Activated CD4-positive, alpha-beta T cell treated with anti-CD3 and anti-CD28 coated beads for 24 hours (primary cell): ENCODE measurements at places on chromosomes 7 and 10.

- DNase-seq, result no peak
These were observed 40.8 kb upstream of the HGF start for GRCh38 chr7:81810476-81811155.

DNA sequence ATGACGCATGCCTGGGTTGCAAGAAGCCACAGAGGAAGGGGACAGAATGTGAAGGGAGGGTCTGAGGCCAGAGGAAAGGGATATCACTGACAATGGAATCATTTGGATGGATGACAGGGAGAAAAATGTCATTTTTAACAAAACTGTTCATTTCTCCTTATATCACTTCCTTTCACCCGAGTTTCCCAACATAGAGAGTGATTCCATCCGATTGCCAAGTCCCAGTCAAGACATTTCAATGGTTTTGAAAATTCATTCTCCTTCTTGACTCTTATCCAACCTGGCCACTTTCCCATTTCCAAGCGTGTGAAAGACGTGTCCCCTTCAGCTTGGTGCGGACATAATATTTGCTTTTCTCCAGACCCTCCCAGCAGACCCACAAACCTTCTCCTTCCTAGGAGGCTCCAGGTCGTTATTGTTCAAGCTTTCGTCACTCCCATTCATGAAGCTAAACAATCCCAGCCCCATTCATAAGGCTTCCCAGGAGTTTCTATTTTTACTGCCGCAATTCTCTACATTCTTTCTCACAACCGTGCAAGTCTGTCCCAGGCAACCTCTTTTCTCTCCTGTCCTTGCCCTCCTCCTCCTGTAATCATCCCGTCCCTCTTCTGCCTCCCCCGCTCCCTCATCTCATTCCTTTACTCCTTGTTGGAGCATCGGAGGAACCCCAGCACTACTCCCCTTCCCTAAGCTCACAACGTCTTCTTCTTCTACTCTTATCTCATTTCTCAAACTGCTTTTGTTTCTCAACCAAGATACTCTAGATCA lies 301.3 kb upstream of the KLF6 start:
- DNase-seq, result no peak

DNA sequence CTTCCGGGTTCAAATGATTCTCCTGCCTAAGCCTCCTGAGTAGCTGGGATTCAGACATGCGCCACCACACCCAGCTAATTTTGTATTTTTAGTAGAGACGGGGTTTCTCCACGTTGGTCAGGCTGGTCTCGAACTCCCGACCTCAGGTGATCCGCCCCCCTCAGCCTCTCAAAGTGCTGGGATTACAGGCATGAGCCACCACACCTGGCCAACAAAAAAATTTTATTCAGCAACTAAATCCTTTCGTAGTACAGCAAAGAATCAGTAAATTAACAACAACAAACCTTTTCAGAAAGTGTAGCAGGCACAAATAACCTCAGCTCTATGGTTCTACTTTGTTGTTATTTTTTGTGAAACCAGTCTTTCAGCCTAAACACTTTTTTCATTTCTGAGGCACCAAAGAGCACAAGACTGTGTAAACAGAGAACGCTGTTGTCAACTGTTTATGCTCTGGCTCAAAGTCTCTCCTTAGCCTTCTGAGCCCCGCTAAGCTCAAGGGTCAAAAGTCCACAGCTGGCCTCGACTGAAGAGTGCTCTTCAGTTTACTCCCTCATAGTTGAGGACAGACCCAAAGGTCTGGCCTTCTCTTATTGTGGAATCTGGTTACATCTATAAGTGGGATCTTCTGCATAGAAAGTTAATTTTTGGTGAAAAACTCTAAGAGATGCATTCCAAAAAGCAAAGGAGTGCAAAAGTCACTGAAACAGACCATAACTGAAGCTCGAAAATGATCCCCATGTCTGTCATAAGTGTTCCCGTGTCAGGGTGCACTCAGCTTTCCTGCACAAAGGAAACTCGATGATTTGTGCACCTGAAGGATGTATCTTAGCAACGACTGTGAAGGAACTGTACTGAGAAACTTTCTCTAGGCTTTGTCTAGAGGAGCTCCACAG lies 24.6 kb upstream of the DDX50 start:
- DNase-seq, result no peak

- no peak for DNase-seq
These were observed 825.8 kb upstream of the POM121L12 start for GRCh38 chr7:52209614-52210013.

- no peak for DNase-seq
These were observed 21.0 kb downstream of the MPP7 start for GRCh38 chr10:28281726-28282315.

GRCh38 chr10:87734987-87735827 lies 75.5 kb downstream of the PAPSS2 start:
- no peak for DNase-seq

GRCh38 chr10:110481919-110482318 lies 15.8 kb upstream of the DUSP5 start:
- no peak for DNase-seq

GRCh38 chr10:4353964-4354363 lies 472.0 kb upstream of the AKR1E2 start:
- no peak for DNase-seq

- DNase-seq, result no peak
These were observed 103.8 kb downstream of the CPEB3 start for GRCh38 chr10:92187101-92187500.

DNA sequence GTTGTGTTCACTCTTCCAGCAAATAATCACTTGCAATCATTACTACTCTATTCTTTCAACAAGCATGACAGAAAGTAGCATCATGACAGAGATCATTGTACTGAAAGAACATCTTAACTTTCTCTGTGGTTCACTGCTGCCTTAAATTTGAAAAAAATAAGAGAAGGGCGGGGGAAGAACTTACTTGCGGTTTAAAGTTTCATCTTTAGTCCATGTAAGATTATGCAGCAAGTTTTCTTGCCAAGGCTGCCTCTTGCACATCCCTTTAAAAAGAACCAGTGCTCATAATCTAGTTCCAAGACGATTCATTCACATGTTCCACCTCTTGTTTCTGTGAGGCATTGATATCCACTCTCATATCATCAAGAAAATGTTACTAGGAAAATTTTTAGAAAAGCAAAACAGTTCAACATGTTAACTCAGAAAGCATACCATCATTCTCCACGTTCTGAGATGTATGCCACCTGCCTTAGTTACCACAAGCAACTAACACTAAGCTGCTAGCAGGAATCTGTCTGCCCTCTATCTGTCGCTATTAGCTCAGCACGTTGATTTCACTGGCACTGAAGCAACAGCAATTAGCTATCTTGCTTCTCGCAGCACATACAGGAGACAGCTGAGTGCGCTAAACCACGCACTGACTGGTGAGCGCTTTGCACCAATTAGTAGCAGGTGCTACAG lies at the start of gene PCDH15:
PCDH15 (minus strand) TSS at position 491 of the 681 bp plus-strand sequence. CDS start 136,969 bp downstream, outside the sequence.
- no peak for DNase-seq

GRCh38 chr10:96097865-96098264 lies 32.2 kb upstream of the ZNF518A start:
- no peak for DNase-seq

DNA sequence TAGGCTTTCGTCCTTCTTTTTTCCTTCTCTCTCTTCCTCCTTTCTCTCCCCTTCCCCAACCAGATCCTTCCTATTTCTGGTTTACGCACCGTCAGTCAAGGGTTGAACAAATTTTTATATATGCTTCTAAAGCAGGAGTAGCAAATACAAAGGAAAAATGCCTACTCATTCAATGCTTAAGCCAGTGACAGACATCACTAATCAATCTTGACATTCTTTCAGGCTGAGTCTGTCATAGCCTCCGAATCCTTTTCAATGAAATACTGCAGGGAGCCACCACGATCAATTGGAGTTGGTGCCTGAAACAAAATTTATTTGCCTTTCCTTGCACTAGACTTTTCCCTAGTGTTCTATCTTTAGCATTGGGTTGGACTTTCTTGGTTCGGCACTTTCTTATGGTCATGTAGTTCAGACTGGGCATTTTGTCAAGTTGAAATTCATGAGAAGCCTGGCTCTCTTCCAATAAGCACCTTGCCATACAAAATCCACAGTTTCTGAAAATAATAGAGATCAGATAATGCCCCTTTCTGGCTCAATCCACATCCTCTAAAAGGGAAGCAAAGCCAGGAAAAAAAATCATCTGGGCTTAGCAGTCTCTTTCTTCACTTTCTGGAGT lies 239.5 kb upstream of the PLXNA4 start:
- DNase-seq, result no peak

GRCh38 chr7:69436946-69437345 lies 161.3 kb upstream of the AUTS2 start:
- DNase-seq, result no peak

GRCh38 chr10:4790045-4790444 lies 36.0 kb upstream of the AKR1E2 start:
- DNase-seq, result no peak

GRCh38 chr7:1678571-1679325 lies 8.7 kb downstream of the ELFN1 start:
- no peak for DNase-seq

GRCh38 chr10:84375011-84375410 lies 46.6 kb downstream of the CCSER2 start:
- DNase-seq, result peak; percentile 27

DNA sequence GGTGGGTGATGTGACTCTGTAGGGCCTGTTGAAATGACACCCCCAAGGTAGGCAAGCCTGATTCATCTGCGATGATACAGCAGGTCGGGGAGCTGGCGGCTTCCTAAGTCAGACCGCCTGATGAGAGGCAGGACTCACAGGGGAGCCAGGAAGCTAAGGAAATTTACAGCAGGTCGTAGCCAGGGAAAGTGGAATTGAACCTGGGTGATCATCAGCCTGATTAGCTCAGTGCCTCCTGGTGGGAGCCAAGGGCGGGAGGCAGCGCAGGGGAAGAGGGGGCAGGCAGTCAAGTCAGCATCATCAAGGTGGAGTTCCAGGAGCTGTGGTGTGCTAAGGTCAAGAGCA lies 18.5 kb upstream of the TRIM56 start:
- DNase-seq, result no peak

- DNase-seq, result no peak
These were observed 139.2 kb downstream of the ELMO1 start for GRCh38 chr7:37309493-37309892.

GRCh38 chr10:129831150-129831549 lies 132.9 kb downstream of the EBF3 start:
- DNase-seq, result no peak

GRCh38 chr10:5467207-5467535 lies 32.2 kb downstream of the CALML5 start:
- DNase-seq, result no peak

DNA sequence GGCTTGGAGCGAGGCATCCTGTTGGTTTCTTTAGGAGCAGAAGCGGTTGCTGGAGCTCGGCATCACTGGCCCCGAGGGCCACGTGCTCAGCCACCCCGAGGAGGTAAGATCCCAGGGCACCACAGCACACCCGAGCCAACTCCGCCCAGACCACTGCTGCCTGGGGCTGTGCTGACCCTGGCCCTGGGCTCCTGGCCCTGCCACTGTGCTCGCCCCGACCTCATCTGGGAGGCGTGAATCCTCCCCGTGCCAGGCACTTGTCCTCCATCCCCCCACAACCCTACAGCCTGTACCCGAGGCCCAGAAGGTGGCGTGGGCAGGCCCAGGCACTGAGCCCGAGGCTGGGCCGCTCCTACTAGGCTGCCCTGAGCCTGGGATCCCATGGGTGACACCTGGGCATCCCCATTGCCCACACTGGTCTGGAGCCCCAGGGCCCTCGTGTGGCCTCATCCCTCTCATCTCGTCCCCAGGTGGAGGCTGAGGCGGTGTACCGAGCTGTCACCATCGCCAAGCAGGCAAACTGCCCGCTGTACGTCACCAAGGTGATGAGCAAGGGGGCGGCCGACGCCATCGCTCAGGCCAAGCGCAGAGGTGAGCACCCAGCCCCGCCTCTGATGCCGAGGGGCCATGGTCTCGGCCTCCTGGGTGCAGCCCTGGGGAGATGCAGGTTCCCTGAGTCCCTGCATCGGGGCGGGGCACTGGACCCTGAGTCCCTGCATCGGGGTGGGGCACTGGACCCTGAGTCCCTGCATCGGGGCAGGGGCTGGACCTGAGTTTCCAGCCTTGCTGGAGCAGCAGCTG lies 11.8 kb downstream of the DPYSL4 start:
- no peak for DNase-seq

- no peak for DNase-seq
These were observed 104.0 kb upstream of the IMMP2L start for GRCh38 chr7:111666260-111666659.

DNA sequence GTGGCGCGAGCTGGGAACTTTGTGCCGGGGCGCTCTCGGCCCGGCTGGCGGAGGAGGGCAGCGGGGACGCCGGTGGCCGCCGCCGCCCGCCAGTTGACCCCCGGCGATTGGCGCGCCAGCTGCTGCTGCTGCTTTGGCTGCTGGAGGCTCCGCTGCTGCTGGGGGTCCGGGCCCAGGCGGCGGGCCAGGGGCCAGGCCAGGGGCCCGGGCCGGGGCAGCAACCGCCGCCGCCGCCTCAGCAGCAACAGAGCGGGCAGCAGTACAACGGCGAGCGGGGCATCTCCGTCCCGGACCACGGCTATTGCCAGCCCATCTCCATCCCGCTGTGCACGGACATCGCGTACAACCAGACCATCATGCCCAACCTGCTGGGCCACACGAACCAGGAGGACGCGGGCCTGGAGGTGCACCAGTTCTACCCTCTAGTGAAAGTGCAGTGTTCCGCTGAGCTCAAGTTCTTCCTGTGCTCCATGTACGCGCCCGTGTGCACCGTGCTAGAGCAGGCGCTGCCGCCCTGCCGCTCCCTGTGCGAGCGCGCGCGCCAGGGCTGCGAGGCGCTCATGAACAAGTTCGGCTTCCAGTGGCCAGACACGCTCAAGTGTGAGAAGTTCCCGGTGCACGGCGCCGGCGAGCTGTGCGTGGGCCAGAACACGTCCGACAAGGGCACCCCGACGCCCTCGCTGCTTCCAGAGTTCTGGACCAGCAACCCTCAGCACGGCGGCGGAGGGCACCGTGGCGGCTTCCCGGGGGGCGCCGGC lies 870 bp downstream of the FZD1 start:
- no peak for DNase-seq

DNA sequence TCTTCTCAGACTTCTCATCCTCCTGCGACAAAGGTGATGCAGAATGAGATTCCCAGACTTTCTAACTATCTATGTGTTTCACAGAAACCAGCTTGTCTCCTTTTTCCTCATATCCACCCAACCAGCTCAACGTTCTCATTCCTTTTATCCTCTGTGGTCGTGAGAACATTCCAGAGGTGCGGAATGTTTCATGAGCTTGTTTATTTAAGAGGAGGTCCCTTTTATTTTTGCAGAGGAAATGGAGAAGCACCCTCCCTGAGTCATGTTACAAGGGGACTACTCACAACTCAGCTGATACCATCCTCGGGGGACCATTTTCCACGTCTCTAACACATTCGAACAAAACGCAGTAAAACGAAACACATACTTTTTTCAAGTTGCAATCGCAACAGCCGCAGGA lies 93.2 kb downstream of the ZRANB1 start:
- DNase-seq, result no peak

DNA sequence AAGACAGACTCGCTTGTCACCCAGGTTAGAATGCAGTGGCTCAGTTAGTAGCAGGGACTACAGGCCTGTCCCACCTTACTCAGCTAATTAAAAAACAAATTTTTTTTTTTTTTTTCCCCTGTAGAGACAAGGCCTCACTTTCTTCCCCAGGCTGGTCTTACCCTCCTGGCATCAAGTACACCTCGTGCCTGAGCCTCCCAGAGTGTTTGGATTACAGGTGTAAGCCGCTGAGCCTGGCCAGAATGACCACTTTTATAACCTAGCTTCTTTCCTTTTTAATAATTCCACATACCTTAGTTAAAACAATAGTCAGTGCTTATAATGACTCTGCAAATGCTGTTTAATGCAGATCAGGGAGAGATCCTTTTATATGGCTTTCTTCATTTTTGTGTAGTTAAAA lies 31.3 kb downstream of the RSBN1L start:
- no peak for DNase-seq

- no peak for DNase-seq
These were observed 12.7 kb upstream of the TTYH3 start for GRCh38 chr7:2619116-2619515.
